AG08395 (cell line): ENCODE measurements at places on chromosomes 3 and 15.

DNA sequence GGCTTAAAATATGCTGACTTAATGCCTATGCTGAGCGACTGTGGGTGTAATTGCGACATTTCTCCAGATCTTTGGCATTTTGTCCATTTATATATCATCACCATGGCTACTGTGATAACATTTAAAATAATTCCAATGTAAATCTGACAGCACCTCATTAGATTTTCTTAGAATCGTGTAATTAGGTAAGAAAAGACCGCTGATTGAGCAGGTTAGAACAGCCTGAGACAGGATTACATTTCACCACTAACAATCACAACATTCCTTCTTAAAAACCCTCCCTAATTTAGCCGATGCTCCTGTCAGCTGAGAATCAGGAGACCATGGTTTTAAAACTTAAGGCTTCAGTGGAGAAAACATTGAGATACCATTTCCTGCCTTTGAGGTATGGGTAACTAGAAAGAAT is 455.3 kb upstream of the PDZRN3 start:
- DNase-seq: no peak

DNA sequence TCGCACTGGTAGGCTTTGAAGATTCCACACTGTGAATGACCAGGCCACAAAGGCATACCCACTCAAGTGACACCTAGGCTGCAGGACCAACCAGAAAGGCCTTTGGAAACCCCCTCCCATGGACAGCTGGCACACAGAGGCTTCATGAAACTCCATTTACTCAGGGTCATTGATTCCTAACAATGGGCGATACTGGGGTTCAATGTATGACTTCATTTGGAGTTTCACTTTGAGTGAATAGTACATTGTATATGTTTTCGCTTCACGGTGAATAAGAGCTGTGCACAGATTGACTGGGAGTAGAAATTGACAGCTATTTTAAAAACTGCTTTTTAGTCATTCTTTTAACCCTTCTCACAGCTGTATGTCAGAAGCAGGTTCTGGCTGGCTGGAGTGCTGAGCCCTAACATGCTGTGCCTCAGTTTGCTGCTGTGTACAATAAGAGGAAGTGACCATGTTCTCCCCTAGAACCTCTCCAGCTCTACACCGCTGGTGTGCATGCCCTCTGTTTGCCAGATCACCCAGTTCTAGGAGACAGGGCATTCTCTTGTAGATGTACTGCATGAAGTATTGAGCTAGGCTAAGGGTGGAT is 15.4 kb upstream of the CX3CR1 start:
- DNase-seq: no peak

GRCh38 chr3:100266531-100266930 is 5.7 kb downstream of the TBC1D23 start:
- DNase-seq: no peak

DNA sequence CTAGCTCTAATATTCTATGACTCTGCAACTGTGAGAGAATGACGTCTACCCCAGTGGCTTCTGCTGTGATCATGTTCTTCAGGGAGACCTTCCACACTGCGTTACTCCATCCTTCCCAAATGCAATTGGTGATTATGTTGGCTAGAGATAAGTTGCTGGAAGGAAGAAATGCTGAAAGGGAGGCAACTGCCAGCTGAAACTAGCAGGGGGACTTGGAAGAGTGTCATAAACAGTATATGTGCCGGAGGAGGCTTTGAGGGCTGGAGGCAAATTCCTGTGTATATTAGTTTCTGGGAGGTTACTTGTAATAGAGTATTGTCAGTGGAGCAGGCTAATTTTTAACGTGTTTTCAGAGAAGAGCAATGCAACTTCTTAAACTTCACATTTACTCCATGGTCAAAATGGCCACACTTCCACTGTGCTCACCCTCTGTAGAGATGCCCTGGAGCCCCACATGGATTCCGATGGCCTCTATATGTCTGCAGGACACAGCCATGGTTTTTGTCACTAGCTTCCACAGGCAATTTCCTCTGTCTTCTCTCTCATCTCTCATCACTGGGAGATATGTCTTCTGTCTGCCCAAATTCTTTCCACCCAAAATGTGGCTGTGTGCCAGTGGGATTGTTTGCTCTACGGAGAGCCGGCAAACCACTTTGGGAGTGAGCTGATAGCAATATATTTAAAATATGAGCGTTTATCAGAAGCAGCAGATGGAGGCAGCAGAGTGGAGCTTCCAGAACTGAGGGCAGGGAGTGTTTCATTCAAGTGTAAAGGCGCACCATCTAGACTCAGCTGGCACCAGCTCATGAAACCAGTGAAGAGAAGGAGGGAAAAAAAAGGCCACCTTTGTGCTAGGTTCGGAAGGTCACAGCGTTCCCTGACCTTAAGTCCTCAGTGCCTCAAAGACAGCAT is 13.3 kb upstream of the CD47 start:
- peak; percentile 10 for DNase-seq

- DNase-seq: no peak
Observed at GRCh38 chr3:105385819-105386508, 19.3 kb downstream of the ALCAM start.

DNA sequence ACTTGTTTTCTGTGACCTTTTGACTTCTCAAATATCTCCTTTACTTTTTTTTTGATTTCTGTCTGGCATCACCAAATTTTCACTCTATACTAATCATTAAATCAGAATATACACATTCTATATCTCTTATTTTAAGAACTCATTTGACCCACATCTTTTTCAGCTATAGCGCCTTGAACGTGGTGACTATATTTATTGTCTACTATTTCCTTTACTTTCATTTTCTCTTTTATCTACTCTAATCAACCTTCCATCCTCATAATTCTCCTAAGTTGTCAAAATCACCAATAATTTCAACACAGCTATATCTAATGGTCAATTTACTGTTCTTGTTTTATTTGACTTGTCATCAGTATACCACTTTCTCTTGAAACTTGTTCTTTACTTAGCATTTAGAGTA is 119.0 kb upstream of the CBLB start:
- DNase-seq: no peak

DNA sequence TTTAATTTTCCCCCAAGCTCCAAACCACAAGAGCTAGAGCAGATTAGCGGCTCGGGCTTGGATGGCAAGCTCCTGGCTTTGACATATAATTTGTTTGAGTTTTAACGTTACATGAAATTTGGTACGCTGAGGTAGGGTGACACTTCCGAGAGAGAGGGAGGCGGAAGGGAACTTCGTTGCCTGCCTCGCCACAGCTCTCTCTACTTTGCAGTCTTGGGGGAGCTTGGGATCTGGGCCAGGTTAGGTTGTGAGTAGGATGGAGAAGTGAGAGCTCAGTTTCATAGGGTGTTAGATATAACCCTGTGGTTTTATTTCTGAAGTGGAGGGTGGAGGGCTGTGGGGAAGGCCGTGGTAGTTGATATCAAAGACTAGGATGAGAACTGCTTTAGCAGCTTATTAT is 39.7 kb downstream of the LRTM1 start:
- DNase-seq: no peak

GRCh38 chr15:31840849-31841476 is 189.4 kb upstream of the CHRNA7 start:
- DNase-seq: no peak

DNA sequence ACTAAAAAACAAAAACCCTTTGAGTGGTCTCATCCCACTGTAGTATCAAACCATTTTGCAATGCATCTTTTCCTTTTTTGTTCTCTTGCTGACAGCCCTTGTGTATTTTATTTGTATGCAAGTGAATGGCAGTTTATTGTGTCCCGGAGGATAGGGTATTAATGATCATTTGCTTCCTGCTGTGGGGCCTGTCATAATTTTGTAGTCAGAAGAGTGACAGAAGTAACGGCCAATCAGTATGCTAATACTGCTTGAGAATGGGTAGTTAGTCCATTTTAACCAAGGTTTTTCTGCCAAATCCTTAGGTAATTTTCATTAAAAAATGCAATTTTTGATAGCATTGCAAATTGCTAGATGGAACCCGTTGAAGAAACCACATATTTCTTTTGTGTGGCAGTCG is 75.5 kb upstream of the PLSCR5 start:
- no peak for DNase-seq

- DNase-seq: no peak
Observed at GRCh38 chr3:46860017-46860809, 3.0 kb downstream of the MYL3 start.

GRCh38 chr3:27642796-27643195 is 79.3 kb downstream of the EOMES start:
- DNase-seq: no peak

DNA sequence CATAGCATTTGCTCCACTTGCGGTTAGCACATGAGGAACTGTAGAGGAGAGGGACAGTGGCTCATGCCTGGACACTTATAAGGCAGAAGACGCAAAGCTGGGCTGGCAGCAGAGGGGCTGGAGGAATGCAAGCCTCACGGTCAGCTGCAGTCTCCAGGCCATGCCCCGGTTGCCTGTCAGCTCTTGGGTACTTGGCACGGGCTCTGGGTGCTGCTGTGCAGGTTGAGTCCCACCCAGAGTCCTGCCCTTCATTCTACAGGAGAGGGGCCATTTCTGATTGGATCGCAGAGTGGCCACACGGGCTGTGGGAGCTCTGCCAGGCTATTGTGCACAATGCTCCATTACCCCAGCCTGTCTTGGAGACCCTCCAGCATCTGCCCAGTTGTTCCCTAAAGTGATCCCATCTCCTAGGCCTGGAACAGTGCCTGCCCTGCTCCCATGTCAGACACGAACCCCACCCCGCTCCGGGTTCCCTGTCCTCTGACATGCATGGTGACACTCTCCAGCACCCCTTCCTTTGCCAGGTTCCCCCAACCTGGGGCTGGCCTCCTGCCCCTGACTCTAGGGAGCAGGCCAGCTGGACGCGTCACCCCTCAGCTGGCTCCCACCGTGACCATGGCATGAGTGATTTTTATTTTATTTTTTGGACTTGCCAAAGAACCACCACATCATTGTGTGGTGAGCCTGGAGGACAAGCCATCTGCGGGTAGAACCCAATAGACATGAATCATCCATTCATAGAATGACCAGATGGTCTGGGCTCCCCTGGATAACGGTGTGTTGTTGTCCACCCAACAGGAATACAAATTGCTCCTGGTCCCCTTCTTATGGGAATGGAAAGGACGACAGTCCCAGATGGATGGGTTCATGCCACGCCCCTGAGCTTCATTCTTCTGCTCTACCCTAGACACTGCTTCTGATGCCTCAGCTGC is 51.0 kb upstream of the KLF13 start:
- no peak for DNase-seq

GRCh38 chr3:14243782-14244181 is 65.2 kb downstream of the LSM3 start:
- no peak for DNase-seq

- DNase-seq: no peak
Observed at GRCh38 chr3:98534168-98534567, 2.4 kb downstream of the GPR15 start.

DNA sequence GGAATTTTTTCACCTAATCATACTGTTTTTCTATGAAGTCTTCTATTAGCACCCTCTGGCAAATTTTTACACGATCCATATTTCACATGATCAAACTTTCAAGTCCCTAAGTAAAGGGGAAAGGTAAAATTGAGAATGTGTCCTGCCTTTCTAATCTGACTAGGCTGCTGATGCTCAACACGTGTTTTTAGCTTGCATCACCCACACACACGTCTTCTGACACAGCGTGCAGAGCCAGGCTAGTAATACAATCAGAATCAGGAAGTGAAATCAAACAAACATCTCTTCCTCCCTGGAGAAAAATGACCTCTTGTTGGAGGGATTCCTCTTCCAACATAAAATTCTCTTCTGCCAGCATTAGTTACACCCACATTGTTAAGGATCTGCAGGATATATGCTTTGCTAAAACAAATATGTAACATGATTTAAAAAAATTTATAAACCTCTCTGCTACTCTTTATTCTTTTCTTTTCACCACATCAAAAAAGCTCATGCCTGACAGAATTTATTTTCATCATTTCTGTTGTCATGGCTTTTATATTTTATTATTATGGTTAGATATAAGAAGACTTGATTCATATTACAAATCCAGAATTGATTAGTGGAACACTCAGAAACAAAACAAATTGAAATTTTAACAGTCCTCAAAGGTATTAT is 122.4 kb downstream of the RAP2B start:
- DNase-seq: peak; percentile 81

DNA sequence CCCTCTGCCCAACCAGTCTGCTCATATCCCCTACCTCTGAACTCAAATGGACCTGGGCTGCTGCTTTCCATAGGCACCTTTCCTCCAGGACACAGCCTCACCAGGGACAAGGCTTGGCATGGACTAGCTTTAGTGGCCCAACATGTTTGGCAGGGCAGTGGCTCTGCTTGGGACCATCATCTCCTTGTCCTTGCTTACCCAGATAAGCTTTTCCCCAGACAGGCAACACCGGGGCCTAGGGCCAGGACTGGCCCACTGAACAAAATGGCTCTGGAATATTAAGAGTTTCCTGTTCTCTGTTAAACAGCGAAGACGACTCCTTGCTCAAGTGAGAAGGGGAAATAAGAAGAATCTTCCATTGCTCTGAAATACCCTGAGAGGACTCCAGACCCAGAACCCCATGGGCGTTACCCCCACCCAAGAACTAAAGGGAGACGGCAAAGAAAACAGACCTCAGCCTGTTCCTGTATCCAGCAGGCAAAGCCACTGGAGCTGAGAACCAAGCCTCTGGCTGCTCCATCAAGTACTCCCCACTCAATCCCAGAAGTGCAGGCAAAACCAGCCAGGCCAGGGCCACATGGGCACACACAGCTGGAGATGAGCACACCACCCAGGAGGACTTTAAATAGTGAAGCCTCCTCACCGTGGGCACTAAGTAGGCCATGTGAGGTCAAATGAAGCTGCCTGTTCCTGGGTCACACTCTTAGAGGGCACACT is 45.5 kb downstream of the CTNNB1 start:
- DNase-seq: no peak

- no peak for DNase-seq
Observed at GRCh38 chr3:133928903-133929607, 33.4 kb upstream of the RAB6B start.

- DNase-seq: no peak
Observed at GRCh38 chr15:36907295-36907694, 193.1 kb downstream of the MEIS2 start.

GRCh38 chr3:13712682-13713180 is 163.8 kb downstream of the FBLN2 start:
- DNase-seq: no peak

DNA sequence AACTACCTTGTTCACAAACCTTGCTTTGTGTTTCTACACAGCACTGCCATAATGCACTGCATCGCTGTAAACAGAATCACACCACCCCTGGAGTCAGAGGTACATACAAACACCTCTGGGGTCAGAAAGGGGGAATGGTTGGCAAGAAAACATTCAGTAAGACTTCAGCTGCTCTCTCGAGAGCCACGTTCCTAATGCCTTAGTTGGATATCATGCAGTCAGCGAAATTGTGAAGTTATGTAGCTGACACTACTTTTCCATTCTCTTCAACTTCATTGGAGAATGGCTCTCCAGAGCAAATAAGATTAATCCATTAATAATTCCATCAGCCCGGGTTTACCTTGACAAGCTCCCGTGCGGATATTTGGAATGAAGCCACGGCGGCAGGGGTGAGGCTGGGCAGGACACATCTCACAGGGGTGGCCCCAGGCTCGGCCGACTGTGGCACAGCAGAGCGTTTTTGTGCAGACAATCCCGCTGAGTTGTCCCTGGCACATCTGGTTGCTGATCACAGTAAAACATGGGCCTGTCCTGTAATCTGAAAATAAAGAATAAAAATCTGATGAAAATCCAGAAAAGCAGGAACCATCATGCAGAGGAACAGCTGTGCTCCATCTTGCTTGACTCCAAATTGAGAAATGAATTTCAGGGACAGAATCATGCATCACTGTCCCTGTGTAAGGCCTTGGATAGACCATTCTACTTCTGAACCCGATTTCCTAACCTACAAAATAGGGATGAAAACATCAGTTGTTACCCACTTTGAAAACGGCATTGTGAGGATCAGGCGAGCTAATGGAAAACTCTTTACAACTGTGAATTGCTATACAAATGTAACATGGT is 108.0 kb downstream of the FBN1 start:
- DNase-seq: peak; percentile 29
